ENCODE measurements at places on chromosomes 2 and 18.

DNA sequence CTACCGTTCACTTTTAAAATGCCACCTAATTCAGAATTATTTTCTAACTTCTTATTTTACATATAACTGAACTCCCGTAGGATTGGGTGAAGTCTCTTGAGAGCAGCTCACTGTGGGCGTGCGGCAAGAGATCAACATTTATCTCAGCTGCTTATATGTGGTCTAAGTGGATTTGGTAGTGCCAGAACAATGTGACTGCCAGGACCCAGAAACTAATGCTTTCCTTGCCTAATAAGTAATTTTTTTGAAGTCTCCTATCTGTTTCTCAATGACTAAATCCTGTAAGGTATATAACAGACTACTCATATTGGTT is 11.2 kb upstream of the NFE2L2 start:
- DNase-seq, result peak; percentile 84

- DNase-seq, result peak; percentile 32
Measured at GRCh38 chr2:134148843-134149472, 104.9 kb upstream of the MGAT5 start.

GRCh38 chr2:16727256-16727655 is 61.6 kb upstream of the CYRIA start:
- peak; percentile 29 for DNase-seq

DNA sequence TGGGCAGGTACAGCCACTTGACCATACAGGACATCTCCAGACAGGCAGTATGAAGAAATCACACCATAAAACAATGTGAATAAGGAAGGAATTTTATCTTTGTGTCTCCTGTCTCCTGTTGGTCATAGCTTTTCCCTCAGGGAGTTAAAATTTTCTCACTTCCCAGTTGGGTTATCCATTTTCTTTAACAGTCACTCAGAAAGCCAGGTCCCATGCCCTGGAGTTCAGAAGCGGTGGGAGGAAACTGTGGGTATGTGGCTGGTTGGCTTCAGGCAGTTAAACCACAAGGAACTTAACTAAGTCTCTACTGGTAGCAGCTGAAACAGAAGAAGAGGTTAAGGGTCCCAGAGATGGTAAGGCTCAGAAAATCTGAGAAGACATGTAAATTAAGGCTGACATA is 6.5 kb upstream of the SMAD2 start:
- DNase-seq, result no peak

- no peak for DNase-seq
Measured at GRCh38 chr2:147679955-147680531, 164.8 kb upstream of the ACVR2A start.

DNA sequence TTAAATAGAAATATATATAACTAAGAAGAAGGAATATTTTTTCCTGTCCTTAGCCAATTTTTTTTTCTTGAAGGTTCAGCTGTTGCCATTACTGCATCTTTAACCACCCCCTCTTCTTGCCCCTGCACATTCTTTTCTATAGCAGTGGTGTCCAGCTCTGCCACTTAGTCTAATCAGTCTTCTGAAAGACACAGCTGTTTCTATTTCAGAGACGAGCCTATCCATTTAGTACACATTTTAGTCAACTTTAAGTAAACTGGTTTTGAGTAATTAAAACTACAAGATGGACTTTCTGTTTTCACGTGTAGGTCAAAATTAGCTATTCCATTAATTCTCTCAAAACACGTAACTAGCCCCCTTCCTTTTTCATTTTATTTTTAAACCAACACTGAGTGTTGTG is 21.0 kb downstream of the SPOPL start:
- DNase-seq, result no peak

GRCh38 chr2:176084611-176085119 is 903 bp upstream of the EVX2 start:
- DNase-seq, result no peak

- no peak for DNase-seq
Measured at GRCh38 chr2:58535182-58535581, 294.1 kb upstream of the FANCL start.

DNA sequence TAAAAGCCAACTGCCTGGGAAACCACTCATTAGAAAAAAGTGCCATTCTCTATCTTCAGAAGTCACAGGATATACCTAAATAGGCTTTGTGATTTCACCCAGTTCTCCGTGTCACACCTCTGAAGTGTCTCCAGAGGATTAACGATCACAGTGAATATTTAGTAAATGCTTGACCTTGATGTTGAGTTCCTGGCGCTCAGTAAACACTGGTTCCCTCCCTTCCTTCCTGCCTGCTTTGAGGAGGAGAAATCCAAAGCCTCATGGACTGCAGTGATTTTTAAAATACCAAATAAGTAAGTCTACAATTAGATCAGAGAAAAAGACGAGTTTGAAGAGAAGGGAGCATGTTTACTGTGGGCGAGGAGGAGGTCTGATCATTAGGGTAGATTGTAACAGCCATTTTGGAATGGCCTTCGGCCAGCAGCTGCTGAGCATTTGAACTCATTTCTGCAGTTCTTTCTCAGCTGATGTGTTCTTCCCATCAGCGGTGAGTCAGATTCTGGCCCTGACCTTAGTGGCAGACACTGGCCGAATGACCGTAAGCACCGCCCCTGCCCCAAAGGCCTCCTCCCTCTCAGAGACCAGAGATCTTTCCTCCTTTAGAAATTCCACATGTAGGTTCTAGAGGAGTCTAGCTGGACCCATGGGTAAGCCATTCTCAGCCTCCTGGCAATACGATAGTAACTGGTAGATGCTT is 62.1 kb upstream of the SLC16A14 start:
- peak; percentile 96 for DNase-seq

DNA sequence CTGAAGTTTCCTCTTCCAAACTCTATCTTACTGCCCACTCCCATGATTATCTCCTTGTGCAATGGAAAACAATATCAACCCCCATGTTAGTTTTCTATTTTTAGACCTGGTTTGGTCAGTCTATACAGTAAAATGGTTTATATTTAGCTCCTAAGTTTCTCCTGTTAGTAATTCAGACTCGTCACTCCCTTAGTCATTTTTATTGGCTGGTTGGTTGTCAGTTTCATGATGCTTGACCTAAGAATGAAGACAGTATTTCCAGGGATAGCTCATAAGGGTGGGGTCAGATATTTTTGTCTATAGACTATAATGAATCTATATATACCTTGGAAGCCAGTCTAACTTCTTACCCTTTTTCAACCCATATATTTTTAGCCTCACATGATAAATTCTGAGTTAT is 61.4 kb upstream of the NEUROD1 start:
- DNase-seq, result peak; percentile 58

DNA sequence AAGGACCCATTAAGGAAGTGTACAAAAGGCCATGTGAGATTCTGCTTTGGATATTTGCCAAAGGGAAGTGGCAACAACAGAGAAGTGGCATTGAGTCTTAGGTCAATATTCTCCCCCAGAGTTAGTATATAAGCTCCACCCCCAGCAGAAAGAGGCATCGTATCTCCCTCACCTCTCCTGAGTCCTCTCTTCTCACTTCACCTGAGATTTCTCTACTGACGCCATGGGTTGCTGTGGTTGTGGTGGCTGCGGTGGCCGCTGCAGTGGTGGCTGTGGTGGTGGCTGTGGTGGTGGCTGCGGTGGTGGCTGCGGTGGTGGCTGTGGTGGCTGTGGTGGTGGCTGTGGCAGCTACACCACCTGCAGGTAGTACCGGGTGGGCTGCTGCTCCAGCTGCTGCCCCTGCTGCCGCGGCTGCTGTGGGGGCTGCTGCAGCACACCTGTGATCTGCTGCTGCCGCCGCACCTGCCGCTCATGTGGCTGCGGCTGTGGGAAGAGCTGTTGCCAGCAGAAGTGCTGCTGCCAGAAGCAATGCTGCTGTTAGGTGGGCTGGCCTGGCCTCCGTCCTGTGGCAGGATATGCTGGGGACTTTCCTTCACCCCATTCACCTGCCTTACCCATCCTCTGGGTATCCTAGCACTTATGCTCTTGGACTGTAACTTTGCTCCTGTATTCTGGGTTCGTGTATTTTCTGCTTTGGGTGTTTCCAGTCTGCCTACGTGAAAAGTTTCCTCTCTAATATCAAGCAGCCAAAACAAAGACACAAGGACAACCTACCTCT is 5.9 kb downstream of the SCYGR3 start:
- no peak for DNase-seq

GRCh38 chr2:99680946-99681345 is 191.1 kb upstream of the REV1 start:
- peak; percentile 89 for DNase-seq

DNA sequence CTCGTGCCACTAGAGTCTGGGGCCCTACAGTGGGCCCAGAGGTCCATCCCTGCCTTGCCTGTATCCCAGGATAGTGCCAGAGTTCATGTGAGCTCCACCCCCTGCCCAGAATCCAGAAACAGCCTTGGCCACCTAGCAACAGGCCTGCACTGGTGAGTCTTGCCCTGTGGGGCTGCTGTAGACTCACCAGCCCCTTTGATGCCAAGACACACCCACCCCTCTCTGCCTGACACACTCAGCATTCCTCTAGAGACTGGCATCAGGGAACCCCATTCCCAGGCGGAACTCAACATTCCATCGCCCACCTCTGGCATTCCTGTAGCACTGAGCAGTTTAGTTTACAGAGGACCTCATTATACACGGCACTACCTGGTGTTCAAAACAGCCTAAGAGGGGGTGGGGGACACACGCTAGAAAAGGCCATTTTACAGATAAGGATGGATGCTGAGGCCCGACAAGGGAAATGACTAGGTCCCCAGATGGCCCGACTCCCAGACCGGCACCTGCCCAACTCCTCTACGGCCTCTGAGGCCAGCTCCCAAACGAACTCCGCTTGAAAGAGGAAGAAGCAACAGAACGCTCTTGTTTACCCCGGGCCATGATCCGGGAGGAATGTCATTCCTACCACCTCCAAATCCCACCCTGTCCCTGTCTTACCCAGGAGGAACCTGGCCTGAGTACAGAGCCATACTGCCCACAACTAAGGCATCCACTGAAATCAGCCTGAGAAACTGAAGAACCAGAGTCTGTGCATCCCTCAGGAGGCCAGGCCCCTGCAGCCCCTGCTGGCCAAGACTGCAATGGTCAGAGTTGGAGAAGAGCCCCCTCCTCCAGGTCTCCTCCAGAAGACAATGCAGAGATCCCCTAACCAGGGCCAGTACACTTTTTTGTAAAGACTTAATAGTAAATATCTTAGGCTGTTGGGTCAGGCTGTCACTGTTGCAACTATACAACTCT is 180.2 kb downstream of the TNS1 start:
- DNase-seq, result no peak

- peak; percentile 18 for DNase-seq
Measured at GRCh38 chr18:39667905-39668304, 2102.3 kb upstream of the CELF4 start.

Data from fibroblast of mammary gland (primary cell).